Thymus (tissue), 14 donors: ENCODE measurements at places on chromosomes 16 and 17.

- no peak for DNase-seq
These were observed 155.5 kb downstream of the ZNF423 start for GRCh38 chr16:49700251-49701064.

GRCh38 chr17:37483311-37484039, 6.2 kb upstream of the DUSP14 start:
- no peak for DNase-seq

DNA sequence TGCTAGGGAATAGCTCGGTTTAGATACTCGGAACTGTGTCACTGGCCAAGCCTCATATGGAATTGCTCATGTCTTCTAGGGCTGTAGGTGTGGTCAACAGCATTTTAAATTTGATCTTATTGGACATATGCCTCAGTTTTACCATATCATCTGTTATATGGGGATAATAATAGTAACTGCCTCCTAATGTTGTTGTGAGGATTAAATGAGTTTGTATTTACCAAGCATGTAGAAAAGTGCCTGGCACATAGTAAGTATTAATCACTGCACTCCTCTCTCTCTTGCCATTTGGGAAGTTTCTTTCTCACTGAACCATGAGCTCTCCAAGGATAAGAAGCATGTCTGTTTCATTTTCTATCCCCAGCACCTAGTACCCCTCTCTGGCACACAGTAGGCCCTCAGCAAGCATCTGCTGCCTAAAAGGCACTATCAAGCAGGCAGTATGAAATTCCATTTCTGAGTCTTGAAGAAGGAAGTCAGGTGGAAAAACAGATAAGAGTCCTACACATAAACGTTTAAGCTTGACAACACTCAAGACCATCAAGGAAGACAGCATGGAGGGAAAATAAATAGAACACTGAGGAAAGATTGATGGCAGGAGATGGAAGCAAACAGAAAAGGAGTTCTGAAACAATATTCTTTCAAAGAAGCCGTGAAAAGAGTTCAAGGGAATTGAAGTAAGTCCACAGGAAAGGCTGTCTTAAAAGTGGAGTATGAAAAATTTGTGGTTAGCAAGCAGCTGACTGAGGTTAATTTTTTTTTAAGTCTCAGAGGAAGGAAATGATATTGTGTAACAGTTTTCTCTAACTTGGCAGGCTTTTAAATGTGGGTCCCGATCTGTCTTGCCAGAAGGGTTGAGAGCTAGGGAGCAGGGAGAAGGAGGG, 2.2 kb upstream of the ATP6V0A1 start:
- DNase-seq, result peak; percentile 66

DNA sequence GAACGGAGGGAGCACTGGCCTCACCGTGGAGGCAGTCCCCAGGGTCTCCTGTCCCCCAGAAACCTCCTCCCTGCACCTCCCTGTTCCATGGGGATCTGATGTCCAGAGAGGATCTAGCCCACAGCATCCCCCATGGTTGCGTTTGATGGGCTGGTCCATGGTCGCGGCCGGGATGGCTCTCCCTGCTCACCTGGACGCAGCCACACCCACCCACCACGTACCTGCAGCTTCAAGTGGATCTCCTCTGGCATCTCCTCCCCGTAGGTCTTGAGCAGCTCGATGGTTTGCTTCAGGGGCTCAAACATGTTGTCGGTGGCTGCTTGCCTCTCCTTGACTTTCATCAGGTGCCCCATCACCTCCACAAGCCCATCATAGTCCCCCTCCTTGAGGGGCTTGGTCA, 47.9 kb downstream of the DNAH17 start:
- DNase-seq, result no peak

- no peak for DNase-seq
These were observed 65.8 kb downstream of the RMI2 start for GRCh38 chr16:11411059-11411550.

- no peak for DNase-seq
These were observed 24.0 kb downstream of the CDIP1 start for GRCh38 chr16:4514606-4515005.

DNA sequence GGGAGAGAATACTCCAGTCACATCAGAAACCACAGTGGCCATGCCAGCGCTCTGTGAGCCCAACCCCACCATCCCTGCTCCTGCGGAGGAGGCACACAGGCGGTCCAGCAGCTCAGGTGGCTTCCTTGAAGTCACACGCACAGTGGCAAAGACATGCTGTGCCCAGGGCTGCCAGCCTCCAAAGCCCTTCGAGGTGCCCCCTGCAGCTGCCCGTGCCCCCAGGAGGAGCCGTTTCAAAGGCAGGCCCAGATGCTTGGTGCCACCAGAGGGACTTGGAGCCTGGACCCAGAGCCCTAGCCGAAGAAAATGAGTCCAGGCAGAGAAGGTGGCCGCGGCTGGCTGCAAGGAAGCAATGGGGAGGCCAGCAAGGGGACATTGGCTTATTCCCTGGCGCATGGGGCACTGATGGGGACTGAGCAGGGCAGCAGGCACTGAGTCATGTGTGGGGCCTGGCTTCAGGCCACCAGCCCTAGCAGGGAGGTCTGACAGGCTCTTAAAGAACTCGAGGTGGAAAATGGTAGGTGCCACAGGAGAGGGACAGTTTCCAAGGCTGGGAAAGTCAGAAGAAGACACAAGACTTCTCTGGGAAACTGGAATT, 17.2 kb upstream of the CACNG1 start:
- DNase-seq, result no peak
